Activated naive CD4-positive, alpha-beta T cell (primary cell): ENCODE measurements at places on chromosomes 2 and 18.

- DNase-seq = no peak
Measured at GRCh38 chr2:235373171-235373570, 120.7 kb upstream of the AGAP1 start.

DNA sequence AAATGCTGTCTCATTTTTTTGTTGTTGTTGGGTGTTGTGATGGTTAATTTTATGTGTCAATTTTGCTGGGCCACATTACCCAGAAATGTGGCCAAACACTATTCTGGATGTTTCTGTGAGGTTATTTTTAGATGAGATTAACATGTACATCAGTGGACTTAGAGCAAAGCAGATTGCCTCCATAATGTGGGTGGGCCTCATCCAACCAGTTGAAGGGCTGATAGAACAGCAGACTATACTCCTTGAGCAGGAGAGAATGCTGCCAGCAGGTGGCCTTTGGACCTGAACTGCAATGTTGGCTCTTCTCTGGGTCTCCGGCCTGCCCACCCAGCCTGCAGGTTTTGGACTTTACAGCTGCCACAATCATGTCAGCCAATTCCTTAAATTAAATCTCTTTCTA is 169.0 kb downstream of the FTCDNL1 start:
- DNase-seq = no peak

DNA sequence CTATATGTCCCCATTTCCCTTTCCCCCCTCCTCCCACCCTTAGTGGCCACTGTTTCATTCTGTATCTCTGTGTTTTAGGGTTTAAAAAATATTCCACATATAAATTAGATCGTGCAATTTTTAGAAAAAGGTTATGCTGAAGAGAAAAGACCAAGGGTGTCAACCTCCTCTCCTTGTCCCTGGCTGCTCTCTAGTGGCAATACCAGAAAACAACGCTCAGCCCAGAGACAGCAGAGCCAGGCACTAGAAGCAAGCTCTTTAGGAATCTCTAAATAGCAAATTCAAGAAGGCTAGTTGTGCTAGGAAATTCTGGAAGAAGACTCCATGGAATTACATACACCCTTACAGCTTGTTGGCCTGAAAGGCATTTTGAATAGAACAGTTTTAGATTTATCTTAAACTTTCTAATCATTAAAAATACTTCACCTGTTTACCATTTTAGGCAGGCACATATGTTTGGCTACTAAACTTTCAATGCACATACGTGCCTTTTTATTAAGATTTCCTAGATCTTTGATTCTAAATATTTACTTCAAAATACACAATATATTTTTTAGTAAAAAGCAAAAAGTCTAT is 35.1 kb upstream of the RASGRP3 start:
- no peak for DNase-seq

DNA sequence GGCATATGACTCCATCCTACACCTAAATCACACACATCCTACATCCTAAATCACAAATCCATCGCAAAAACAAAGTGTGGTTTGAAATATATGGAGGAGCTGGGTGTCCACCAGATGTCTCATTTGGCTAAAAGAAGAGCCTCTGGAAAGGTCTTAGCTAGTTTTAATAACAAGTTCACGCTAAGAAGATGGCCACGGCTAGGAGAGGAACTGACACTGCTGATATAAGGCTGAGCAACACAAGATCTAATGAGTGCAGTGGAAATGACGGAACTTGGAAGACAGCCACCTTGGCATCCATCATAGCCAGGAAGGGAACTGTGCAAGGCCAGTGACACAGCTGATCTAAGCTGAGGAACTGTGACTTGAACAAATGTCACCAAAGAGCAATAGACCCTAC is 60.0 kb upstream of the AGAP1 start:
- no peak for DNase-seq

GRCh38 chr2:143968360-143968759 is 551.6 kb downstream of the ZEB2 start:
- DNase-seq = no peak

DNA sequence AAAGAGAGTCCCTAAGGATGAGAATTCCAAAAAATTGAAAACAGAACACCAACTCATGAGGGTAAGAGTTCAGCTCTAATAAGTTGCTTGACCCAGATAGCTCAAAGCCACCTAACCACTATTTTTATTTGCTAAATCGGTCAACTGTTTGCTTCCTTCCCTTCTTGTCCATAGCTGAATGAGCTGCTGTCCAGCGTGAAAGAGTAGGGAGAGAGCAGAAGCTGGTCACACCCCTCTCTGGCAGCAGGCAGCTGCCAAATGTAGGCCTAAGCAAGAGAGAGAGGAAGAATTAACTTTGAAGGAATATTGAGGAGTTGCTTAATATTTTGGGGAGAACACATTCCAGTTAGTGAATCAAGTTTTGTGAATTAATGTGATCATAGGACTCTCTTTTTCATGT is 25.9 kb downstream of the AQP4 start:
- DNase-seq = no peak

GRCh38 chr18:32455361-32455760 is 15.3 kb downstream of the GAREM1 start:
- no peak for DNase-seq

- no peak for DNase-seq
Measured at GRCh38 chr2:2264416-2264815, 66.7 kb downstream of the MYT1L start.

- no peak for DNase-seq
Measured at GRCh38 chr2:67374481-67374880, 22.7 kb upstream of the ETAA1 start.

GRCh38 chr2:229363185-229363814 is 92.2 kb upstream of the PID1 start:
- no peak for DNase-seq

GRCh38 chr2:150594299-150594698 is 106.8 kb upstream of the RND3 start:
- no peak for DNase-seq

- no peak for DNase-seq
Measured at GRCh38 chr2:159968279-159968900, 94.0 kb downstream of the PLA2R1 start.
